ENCODE measurements at places on chromosomes 4 and X.

GRCh38 chr4:99983289-99983943 is 33.3 kb upstream of the H2AZ1 start:
- DNase-seq = no peak

GRCh38 chr4:158146736-158147135 is 26.1 kb downstream of the GASK1B start:
- no peak for DNase-seq

GRCh38 chr4:135269125-135269890 is 1067.7 kb upstream of the PABPC4L start:
- no peak for DNase-seq

DNA sequence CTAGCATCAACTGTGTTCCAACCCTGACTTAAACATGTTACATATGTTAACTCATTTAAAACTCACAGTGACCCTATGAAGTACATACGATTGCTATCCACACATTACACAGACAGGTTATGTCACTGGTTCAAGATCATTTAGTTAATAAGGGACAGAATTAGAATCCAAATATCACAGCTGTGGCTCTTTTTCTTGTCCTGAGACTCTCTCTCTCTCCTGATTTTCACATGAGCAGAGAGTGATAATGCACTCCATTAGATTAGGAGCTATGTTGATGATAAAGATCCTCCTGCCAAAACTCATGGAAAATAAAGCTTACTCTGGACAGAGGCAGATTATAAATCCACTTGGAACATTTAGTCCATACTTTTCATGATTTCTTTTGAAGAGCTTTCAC is 408.3 kb downstream of the PPARGC1A start:
- no peak for DNase-seq

- no peak for DNase-seq
Observed at GRCh38 chr4:149534779-149535178, 280.9 kb downstream of the IQCM start.

- DNase-seq = no peak
Observed at GRCh38 chrX:101176439-101176838, 43.1 kb upstream of the DRP2 start.

- no peak for DNase-seq
Observed at GRCh38 chr4:163895378-163896005, 401.0 kb downstream of the TMA16 start.

DNA sequence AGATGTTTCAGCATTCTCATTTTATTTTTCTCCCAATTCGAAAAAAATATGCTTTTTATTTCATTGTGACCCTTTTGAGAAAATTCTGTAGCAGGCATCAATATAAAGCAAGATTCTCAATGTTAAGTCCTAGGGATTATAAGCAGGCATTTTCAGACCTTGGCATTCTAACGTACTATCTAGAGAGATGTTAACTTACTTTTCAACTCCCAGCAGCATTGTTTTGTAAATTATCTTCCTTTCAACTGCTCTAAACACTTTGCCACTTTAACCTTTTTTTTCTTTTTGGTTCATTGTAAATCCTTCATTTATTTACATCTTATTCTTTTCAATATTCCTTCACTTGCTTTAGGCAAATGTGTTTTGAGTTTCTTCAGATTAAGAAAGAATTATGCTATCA is 333.2 kb downstream of the ARHGAP24 start:
- no peak for DNase-seq

- no peak for DNase-seq
Observed at GRCh38 chrX:152810403-152810802, 20.2 kb downstream of the CETN2 start.

DNA sequence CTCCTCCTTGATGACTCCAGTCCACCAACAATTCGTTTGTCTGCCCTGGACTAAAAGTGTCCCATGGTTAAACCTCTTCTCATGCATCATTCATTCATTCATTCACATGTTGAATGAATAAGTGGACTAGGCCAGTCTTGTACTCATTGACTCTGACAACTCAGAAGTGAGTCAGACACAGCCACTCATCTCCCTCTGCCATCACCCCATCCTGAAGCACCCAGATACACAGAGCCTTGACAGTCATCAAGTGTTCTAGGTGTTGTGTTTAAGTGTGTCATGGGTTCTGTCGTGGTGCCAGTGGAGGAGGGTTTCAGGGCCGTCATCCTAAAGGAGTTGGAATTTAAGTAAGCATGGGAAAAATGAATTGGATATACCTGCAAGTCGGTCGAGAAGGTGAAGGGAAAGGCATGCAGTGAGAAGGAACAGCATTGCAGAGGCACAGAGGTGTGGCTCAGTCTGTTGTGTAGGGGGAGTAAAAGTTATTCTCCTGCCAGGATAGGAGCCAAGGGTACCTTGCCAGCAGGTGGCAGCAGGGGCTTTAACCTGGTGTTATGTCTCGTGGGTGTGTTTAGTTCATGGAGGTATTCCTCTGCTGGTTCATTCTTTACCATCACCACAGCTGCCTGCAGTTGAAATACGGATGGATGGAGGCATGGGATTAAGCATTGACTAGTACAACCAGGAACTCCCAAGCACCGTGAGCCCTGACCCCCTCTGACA is 18.3 kb downstream of the MAGED2 start:
- no peak for DNase-seq

DNA sequence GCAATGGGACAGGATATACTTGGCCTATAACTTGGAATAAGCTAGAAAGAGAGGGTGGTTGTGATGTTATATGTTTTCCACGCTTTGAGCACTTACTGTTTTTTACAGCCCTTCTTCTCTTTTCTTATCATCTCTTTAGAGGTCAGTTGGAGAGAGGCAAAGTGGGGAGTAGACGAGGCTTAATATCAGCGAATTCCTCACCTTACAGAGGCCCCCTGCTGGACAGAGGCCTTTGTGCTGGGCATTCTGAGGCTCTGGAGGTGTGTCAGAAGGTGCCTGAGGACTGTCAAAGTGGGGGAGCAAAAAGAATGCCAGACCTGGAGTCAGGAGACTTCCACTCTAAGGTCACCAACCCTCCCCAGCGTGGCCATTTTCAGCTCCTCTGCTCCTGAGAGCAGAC is 42.5 kb downstream of the MAMLD1 start:
- no peak for DNase-seq

DNA sequence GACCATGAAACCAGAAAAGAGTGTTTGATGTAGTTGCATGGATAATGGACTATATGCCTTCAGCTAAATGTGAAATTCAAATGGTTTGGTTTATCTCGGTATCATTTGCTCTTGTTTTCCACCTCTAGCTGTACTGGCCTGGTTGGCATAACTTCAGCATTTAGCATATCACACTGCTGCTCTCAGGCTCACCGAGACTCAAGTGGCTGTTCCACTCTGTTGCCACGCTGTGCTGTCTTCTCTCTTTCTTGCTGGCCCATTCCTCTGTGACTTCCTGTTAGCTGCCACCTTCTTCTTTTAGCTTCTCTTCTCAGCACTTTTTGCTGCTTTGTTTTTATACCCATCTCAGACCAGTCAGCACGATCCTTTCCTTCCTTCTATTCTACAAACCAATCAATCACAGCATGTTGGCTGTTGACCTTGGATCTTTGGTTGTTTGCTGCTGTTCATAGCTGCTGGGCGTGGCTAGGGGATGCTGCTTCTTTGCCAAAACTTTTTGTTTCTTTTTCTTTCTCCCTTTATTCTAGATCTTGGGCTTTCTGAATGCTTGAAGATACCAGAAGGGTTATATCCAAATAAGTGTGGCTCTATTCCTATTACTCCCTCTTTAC is 24.0 kb downstream of the INTS6L start:
- no peak for DNase-seq

DNA sequence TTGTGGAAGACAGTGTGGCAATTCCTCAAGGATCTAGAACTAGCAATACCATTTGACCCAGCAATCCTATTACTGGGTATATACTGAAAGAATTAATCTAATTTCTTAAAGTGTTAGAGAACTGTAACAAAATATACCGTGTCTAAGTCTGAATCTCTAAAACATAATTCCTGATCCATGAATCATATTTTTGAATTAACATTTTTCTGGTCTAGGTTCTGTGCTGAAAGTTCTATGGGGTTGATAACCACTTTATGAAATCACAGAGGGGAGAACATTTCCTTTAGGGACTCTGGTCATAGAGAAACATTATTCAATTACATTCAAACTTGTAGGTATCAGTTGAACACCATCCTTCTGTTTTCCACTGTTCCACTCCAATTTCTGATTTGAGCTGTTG is 91.9 kb upstream of the ETNPPL start:
- DNase-seq = no peak

GRCh38 chr4:183469285-183469684 is 24.8 kb downstream of the CDKN2AIP start:
- DNase-seq = no peak

DNA sequence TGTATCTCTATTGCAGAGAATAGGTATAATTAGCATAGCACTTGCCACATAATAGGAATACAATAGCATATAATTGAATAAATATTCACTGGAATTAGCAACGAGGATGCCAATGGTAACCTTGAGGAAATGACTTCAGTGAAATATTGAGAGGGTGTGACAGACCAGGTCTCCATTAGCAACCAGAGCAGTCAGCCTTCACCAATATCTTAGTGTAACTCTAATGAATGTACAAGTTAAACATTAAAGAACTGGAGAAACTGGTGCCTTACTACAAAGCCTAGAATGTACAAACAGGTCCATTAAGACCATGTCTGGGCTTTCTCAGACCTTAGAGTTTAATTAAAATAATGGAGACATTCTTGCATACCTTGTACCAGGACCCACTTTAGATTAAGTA is 143.0 kb downstream of the MAGEB17 start:
- DNase-seq = no peak

DNA sequence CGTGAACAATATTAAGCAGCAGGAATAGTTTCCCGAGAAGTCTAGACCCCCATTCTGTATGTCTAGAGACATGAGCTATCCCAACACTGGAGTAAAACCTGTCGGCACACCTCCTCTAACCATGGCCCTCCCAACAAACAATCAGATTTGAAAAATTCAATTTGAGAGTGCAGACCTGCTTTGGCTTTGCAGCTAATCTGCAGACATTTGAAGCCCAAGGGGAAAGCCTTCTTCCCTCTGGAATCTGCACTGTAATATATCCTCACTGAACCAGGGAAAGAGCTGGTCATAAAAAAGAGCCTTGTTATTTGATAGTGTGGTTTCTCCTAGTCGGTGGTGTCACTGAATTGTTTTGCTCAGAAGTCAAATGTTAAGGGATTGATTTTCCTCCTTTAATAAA is 44.6 kb upstream of the KLHL34 start:
- no peak for DNase-seq

- no peak for DNase-seq
Observed at GRCh38 chr4:6217716-6218381, 17.5 kb upstream of the JAKMIP1 start.

DNA sequence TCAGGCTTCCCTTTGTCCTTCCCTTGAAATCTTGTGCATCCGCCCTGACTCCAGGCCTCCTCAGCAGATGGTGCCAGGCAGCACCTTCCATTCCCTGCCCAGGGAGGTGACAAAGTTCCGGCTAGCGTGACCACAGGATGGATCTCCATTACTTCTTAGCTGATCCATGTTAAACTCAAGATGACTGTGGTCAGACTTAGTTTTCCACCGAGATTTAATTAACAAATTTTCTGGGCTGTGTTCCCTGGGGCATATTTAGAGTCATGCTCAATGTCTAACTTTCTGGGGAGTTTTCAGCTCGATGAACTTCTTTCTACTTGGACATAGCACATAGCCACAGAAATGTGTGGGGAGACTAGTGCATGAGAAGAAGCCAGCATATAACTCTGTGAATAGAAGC is 215.1 kb upstream of the SFRP2 start:
- DNase-seq = no peak

GRCh38 chrX:121781991-121782390 is 734.6 kb downstream of the GLUD2 start:
- no peak for DNase-seq

DNA sequence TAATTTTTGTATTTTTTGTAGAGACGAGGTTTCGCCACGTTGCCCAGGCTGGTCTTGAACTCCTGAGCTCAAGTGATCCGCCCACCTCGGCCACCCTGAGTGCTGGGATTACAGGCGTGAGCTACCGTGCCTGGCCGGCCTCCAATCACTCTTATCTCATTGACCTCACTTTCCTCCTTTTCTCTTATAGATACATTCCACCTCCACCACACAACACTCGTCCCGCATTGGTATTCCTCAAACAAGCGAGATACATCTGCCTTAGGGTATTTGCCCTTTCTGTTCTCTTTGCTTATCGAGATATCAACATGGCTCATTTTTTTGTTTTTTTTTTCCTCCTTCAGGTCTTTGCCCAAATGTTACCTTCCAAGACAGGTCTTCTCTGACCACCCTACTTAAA is 1.8 kb upstream of the PRPS1 start:
- no peak for DNase-seq

DNA sequence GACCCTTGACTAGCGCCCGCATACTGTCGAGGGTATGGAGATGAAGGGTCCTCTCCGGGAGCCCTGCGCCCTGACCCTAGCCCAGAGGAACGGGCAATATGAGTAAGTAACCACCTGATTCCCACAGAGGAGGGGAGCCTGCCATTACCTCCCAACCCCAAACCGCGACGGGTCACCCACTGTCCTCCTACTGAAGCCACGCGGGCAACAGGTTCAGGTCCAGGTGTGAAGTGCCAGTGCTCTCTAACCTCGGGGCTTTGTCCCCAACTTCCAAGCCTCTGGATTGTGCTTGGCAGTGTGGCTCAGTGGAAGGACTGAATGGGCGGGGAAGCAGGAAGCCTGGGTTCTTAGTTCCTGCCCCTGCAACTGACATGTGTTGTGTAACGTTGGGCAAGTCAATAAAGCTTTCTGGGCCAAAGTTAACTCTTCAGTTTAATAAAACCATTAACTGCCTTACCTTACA is 694 bp downstream of the OCRL start:
- DNase-seq = no peak

GRCh38 chr4:153327247-153327646 is 17.2 kb upstream of the MND1 start:
- no peak for DNase-seq

GRCh38 chr4:20895208-20895607 is 194.9 kb downstream of the PACRGL start:
- DNase-seq = no peak

GRCh38 chr4:54493862-54494261 is 163.9 kb upstream of the KIT start:
- no peak for DNase-seq

DNA sequence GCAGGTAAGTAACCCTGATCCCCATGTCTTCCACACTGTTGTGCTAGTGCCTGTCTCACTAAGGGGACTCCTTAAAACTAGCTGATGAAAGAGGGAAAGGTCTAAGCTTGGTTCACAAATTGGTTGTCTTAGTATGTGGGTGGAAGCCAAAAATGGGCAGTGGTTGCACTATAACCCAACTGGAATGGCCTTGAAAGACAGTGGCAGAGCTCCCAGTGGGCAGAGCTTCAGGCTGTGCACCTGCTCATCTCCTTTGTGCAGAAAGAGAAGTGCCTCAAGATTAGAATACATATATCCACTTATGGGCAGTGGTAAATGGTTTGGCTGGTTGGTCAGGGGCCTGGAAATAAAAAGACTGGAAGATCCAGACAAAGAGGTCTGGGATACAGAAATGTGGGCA is 7.2 kb downstream of the SYN1 start:
- no peak for DNase-seq
